ENCODE measurements at places on chromosomes 1 and 21. TPM values are rescaled to one million over a fixed set of nuclear protein-coding genes. Genes with fewer than 3 reads are reported as not detected.

LIPI gene
- total RNA-seq: not detected

DNA sequence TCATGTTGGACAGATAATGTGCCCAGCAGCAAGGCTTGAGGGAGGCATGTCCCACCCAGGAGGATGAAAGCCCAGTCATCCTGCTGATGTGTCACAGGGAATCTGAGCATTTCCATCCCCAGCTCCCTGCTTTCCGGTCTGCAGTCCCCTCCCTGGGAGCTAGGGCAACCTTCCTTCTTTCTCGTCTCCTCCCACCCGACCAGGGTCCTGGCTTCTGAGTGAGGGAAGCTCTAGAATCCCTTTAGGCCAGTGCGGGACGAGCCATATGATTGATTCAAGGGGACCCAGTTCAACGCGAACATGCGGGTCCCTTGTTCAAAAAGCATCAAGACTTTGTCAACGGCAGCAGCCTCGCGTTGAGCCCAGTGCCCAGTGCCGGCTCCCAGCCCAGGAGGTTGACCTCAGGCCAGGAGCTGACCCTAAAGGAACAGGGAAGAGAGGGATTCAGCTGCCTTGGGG, 96.7 kb upstream of the TMPRSS2 start:
- no peak for DNase-seq

DNA sequence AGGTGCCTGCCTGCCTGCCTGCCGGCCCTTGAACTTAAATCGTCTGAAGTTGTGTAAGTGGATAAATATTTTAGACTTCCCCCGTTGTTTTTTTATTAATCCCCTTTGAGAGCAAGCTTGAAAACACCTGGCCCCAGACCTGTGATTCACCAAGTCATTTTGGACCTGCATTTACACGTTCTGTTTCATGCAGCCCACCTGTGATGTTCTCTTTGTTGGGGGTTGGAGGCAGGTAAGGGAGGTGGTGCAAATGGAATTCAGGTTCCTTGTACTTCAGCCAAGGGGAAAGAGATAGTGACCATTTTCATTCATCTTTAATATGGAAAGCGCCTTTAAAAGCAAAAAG, 1.2 kb downstream of the SLC37A1 start:
- DNase-seq: no peak

MATN1 gene
- total RNA-seq: 0.32 TPM

CCDC185 gene
- total RNA-seq: not detected

APCS gene
- total RNA-seq: not detected

DNA sequence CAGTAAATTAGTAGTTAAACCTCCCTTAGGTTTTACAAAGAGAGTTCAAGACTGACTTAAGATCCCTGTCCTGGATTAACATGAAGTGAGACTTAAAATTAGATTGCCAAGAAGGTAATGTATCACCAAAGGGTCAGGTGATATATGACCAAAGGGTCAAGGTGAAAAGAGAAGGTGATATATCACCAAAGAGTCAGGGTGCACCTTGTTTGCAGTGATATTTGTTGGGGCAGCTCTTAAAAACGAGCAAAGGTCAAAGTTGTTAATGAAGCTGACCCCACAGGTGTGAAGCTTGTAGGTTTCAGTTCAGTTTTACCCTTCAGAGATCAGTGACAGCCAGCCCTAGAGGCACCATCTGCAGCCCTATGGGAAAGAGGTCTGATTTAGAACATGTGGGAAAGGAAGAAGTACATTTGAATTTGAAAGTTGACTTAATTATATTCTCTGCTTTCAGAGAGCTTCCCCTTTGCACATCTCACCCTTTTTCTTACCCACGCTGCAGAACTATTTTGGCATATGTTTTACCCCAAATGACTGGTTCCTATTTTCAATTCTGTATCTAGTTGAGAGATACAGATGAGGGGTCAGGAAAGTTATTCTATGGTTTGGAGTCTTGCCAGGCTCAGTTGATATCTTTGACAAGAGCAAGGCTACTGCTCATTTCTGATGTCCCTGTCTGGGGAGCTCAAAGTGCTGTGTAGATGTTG, 170.8 kb downstream of the S1PR1 start:
- no peak for DNase-seq

RHOU gene
- total RNA-seq: 0.58 TPM

DNA sequence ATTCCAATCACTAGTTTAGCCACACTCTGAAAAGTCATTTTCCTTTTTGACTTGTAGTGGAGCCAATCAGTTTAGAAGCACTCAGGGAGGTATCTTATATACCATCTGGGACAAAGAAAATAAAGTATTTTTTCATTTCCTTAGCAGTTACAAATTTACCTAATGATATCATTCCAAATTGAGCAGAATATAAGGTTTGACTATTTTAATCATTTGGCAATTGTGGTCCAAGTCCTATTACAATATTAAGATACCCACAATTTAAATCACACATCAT, 170.6 kb downstream of the LTN1 start:
- no peak for DNase-seq

GRCh38 chr1:162386292-162387225, 5.0 kb downstream of the C1orf226 start:
- no peak for DNase-seq

Measured in LHCN-M2 (cell line).